ENCODE measurements at places on chromosomes 7 and 10. TPM values are rescaled to one million over a fixed set of nuclear protein-coding genes. Genes with fewer than 3 reads are reported as not detected.

Gene TES
- 18.5 TPM for total RNA-seq

Gene ZC3HAV1L
- total RNA-seq: 7.9 TPM

Gene C10orf143
- total RNA-seq: 0.46 TPM

Gene CDC14C
- total RNA-seq: not detected

Gene ANKRD61
- 0.89 TPM for total RNA-seq

Gene TMEM139
- not detected for total RNA-seq

Gene GNG11
- 21.6 TPM for total RNA-seq

Gene EGR2
- total RNA-seq: 1.4 TPM

DNA sequence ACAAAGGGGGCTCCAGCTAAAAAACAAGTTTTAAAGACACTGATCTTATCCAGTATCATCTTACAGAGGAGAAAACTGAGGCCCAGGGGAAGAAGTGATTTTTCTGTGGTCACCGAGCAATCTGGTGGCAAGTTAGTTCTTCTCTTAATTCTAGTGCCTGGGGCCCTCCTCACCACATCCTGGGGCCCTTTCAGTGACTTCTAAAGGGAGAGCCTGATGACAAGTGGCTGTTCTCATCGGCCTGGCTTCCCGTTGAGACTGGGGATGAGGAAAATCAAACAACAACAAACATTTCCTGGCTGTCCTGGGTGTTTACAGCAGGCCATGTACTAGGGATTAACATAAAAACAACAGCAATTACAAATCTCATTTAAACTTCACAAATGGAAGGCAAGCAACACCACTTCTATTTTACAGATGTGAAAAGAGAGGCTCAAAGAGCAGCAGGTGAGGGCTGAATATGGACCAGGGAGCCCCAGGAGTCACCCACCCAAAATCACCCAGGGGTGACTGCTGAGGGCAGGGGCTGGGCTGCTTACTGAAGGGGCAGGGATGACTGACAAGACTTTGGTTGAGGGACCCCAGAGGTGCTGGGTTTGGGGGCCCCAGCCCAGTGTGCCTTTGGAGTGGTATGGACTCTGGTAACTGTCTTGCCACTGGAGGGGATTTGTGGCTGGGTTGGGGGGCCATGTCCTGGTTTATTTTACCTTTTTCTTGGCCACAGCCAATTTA lies 24.7 kb upstream of the MTPAP start:
- no peak for DNase-seq

GRCh38 chr7:134234216-134234615 lies 82.5 kb downstream of the SLC35B4 start:
- DNase-seq: no peak

DNA sequence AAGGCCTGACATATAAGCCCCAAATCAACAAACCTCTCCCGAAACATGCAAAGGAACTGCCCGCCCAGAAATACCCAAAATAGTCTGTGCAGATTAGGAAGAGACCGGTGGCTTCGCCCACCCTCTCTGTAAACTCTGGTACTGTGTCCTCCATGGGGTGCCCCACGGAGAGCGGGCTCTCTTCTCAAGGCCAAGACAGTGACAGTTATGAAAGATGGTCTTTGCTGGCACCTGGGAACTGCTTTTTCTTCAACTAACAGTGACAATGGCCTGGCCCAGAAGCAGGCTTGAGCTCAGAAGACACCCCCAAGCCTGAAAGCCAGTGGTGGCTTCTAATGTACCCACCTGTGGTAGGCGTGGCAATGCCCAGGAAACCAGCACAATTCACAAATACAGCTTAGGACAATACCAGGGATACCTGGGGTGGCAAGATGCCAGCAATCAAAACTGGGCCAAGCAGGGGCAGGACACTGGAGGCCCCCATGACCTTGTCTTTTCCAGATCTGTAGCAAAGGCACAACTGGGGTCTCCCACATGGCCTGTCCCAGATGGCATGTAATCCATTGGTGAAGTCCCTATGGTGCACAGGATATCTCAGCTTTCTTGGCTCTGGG lies 107.6 kb downstream of the NEURL1 start:
- DNase-seq: no peak

- peak; percentile 77 for DNase-seq
Observed at GRCh38 chr10:132961787-132962622, 19.6 kb upstream of the CFAP46 start.

- no peak for DNase-seq
Observed at GRCh38 chr10:63384001-63384400, 81.8 kb downstream of the JMJD1C start.

DNA sequence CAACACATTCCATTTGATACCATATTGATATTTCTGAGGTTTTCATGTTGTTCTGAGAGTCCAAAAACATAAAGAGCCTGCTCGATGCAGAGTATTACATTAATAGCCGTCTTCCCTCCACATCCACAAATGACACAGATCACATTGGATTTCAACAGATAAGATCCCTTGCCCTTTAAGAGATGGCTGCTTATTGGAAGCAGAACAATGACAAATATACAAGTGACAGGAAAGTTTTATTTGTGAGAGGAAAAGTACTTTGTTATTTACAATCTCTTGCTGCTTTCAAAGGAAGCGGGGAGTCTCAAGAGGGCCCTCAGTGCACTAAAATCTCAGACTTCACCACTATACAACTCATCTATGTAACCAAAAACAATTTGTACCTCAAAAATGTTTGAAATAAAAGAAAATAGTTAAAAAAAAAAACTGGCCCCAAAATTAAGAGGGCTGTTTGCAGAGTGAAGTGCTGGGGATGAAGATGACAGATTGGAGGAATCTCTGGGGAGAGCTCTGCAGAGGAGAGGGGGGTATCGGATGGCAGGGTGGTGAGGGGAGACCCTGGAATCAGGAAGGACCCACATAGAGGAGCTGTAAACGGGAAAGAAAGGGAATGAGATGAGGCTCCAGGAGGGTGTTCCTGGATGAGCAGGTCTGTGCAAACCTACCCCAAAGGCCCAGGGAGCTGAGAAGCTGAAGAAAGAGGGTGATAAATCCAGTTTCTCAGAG lies 42.5 kb upstream of the ZNF438 start:
- no peak for DNase-seq

GRCh38 chr10:69835875-69836730 lies 34.4 kb downstream of the COL13A1 start:
- DNase-seq: no peak

- no peak for DNase-seq
Observed at GRCh38 chr10:70773965-70774809, 11.0 kb downstream of the TBATA start.

DNA sequence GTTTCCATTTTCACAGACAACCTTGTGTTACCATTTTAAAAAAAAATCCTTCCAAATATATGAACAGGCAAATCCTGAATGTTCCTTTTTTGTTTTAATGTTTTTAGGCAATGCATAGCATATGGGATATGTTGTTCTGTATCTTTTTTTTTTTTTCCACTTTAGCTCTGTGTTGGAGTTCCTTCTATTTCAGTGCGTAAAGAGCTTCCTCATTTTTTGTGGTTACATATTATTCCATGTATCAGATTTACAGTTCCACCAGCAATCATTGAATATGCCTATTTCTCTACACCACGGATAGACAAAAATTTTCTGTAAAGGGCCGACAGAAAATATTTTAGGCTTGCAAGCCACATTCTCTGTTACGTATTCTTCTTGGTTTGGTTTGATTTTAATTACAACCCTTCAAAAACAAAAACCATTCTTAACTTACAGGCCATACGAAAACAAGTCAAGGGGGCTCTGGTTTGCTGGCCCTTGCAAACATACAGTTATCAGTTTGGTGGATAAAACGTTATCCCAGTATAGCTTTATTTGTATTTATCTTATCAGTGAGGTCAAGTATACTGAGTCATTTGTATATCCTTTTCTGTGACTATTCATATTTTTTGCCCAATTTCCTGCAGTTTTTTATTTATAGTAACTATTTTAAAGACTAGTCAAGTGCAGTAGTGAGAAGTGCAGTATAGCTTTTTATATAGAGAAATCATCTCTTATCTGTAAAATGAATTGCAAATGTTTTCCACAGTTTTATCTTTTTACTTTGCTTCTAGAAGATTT lies 55.7 kb downstream of the RALA start:
- DNase-seq: no peak

GRCh38 chr10:6701289-6701688 lies 121.2 kb upstream of the PRKCQ start:
- no peak for DNase-seq

DNA sequence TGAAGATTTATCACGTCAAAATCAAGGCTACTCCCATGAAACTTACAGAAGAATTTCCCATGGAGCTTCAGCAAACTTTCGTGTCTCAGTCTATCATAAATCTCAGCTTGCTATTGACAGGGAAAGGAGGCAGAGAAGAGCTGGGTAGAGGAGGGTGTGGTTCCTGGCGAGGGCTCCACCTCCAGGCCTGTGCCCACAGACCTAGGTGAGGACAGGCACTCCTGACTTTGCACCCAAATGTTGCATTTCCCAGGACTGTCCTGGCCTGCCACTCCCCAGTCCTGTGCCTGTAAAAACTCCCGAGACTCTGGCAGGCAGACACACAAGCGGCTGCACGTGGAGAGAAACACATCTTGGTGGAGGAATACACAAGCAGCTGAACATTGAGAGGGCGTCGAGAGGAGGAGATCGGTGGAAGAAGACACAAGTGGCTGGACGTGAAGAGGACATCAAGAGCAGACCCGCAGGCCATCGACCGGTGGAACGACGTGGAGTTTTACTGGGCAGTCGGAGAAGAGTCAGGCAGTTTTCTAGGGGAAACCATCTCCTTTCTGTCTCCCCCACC lies 145.1 kb downstream of the CTNNA3 start:
- DNase-seq: no peak

DNA sequence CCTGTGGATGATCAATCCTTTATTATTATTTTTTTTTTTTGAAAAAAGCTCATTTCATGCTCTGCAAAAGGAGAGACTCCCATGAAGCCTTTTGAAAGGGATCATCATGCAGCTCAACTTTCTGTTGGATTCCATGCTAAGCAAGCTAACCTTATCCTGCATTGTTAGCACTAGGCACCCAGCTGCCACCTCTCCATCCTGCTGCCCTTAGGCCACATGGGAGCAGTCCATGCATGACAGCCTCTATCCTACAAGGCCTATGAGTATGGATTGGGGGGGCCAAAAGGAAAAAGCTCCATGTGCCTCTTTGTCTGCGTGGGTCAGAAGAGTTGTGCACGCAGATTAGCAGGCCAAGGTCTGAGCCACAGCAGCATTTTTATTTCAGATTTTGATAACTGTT lies 19.2 kb downstream of the SMNDC1 start:
- no peak for DNase-seq

DNA sequence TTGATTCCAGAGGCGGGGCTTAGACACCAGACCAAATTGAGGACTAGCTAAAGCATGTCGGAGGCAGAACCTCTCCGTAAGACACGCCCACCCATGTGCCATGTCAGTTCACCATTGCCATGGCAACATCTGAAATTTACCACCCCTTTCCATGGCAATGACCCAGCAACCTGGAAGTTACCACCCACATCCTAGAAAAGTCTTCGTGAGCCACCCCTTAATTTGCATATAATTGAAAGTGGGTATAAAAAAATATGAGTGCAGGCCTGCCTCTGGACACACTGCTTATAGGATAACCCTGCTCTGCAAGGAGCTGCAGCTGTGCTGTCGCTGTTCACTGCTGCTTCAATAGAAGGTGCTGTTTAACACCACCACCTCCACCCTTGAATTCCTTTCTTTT lies 28.0 kb downstream of the TMEM270 start:
- peak; percentile 54 for DNase-seq

- no peak for DNase-seq
Observed at GRCh38 chr7:45384499-45384898, 189.7 kb upstream of the ADCY1 start.

DNA sequence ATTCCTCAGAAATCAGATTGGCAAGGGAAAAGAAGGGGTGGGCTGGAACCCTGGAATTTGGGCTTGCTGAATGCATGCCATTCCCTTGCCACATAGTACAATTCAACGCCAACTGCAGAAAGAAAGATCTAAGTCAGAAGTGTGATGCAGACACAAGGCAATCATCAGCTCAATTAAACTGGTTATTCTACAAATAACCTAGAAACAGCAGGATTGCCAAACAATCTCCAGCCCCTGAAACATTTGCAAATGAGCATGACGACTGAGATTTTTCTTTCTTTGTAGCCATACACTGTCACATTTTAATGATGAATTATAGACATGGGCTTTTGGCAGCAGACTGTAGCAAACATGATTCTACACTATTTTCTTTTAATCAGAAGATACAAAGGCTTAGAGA lies 16.5 kb upstream of the CREB5 start:
- no peak for DNase-seq

GRCh38 chr10:69338547-69339450 lies 60.5 kb downstream of the HK1 start:
- no peak for DNase-seq

Data from Daoy (cell line).